ENCODE measurements at places on chromosomes 2 and 18.

GRCh38 chr2:58700591-58700990 is 459.5 kb upstream of the FANCL start:
- DNase-seq: no peak

DNA sequence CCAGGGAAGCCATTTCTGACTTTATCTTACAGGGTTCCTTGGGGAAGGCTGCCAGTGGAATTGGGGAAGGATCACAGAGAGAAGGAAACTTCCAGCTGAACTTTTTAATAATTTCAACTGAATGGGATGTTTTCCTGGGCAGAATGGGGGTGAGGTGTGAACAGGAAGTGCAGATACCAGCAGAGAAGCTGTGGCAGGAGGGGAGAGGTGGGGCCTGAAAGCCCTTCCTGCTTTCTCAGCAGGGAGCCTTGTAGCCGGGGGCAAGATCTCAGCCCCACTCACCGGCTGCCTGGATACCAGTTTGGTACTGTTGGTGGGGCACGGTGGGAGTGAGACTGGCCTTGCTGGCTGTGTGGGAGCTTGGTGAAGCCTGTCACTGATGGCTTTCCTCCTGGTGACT is 170.5 kb downstream of the ZBTB7C start:
- DNase-seq: no peak

DNA sequence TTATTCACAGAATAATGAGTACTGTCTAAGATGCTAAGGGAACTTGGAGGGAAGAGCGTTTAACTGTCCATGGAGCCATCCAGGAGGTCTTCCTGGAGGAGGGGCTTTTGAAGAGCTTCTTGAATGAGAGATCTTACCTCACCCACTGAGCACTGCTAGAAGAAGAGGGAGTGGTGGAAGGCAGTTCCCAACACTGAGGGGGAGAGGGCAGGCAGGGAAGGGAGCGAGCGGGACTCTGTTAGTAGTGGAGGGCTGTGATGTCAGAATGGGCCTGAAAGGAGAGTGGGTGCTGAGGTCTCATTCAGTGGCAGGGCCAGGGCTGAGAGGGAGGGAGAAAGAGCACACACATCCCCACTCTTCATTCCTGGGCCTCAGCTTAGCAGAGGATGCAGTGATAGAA is 65.0 kb downstream of the NCK2 start:
- DNase-seq: no peak

- no peak for DNase-seq
Observed at GRCh38 chr18:62842898-62843297, 127.6 kb downstream of the PHLPP1 start.

DNA sequence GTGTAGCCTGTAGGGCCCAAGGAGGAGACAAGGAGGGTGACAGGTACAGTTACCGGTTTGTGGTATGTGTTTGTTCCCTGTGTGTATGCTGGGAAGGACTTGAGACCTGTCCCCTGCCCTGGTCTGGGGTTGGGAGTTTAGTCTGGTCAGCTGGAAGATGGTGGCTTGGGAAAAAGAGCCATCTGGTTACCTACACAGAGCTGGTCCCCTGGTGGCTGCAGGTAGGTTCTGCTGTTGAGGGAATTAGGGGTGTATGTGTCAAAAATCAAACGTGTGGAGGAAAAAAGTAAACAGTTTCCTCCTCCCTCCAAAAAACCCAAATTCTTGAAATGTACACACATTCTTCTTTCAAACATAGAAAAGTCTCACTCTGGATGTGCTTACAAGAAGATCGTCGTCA is 24.3 kb downstream of the PTMA start:
- no peak for DNase-seq

DNA sequence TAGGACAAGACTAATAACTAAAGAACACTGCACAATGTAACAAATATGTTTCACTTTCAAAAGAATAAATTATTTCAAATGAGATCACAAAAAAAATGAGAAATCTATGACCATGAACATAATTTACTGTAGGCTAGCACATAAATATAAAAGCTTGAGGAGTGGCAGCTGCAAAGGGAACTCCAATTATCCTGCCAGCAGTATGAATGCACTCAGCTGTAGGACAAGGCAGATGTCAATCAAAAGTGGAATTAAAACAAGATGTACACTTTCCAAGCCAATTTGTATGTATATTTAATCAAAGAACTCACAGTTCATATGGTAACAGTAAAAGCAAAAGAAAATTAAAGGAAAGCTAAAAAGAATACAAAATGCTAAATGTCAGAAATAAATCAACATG is 76.6 kb upstream of the NCKAP5 start:
- DNase-seq: no peak

GRCh38 chr18:64270121-64270520 is 121.2 kb upstream of the LINC00305 start:
- no peak for DNase-seq

Measured in NK-92 treated with Interleukin-12 subunit alpha and Interleukin-12 subunit beta, amount 100 ng/mL, for 24 hours (cell line).